ENCODE measurements at places on chromosomes 3 and 15.
A peak's percentile ranks its signal among the peaks of the same experiment; 100 is the strongest.

- DNase-seq: no peak
Measured at GRCh38 chr3:23762759-23763477, 42.8 kb upstream of the UBE2E1 start.

DNA sequence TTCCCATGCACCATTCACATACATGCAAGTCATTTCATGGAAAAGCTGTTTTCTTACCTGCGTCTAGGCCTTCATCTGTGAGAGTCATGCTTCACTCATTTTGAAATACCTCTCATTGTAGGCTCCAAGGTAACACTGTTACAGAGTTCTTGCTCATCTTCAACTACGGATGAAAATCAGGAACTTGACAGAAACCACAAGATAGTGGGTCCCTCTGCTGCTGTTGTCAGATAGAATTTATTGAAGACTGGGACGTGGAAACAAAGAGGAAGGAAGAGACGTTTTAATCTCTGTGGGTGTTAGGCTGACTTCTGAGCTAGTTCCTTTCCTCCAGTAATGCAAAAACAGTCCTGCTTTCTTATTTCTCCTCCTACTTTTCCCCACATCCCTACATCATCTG is at the start of gene P2RY14:
P2RY14 (minus strand) TSS at position 313 of the 400 bp plus-strand sequence. CDS start 64,226 bp downstream, outside the sequence.
- DNase-seq: no peak

- no peak for DNase-seq
Measured at GRCh38 chr3:127450331-127450730, 140.2 kb downstream of the TPRA1 start.

DNA sequence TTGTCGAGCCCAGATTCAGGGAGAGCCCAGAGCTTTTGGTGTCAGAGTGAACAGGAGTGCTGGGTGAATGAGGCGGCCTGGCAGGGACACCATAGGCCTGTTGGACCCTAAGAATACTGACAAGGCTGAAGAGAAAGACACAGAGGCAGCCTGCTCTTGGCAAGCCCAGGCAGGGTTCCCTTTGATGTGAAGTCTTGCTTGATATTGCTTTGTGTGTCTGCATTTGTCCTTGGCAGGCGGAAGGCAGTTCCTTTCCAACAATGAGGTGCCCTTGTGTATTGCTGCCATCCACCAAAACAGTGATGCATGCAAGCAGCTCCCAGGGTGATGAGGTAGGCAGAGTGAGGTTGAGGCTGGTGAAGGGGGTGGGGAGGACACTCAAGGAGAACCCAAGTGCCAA is 152.7 kb upstream of the TSC22D2 start:
- DNase-seq: no peak

- DNase-seq: no peak
Measured at GRCh38 chr15:31169558-31169957, 68.0 kb upstream of the TRPM1 start.

DNA sequence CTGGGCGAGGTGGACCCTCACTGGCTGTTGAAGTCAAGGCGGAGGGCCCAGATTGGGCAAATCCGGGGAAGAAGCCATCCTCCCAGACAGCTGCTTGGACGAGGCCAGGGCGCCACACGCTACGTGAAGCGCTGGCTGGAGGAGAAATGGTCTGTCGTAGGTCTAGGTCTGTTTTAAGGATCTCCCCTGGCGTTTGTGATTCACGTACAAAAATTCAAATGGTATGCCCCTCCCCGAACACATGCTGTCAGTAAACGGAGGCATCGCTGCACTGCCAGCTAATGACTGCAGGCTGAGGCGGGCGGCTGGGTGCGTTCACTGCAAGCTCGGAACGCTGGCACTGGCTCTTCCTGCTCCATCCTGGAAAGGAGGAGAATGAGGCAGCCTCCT is 69.9 kb downstream of the EPHB3 start:
- DNase-seq: no peak

GRCh38 chr3:183360971-183361624 is 67.3 kb downstream of the MCF2L2 start:
- DNase-seq: no peak

DNA sequence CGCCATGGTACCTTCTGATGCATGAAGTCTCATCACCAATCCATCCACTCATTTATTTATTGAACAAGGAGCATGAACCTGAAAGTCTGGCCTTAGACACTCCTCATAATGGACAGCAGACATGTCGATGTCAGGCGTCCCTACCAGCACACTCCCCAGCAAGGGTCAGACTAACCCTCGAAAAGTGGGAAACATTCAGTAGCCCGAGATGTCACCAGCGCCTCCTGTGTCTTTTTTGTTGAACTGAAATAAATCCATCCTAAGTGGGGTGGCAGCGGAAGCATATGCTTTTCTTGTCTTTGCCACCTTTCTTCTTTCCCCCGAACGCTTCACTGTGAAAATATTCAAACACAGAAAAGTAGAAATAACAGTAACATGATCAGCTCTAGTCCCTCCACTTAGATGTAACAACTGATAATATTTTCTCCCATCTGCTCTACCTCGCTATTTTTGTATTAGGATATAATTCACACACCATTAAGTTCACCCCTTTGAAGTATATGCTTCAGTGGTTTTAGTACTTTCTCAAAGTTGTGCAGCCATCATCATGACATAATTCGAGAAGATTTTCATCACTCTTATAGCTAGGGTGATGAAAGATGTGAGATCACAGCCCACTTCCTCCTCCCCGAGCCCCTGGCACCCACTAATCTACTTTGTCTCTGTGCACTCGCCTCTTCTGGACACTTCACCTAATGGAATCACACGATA is 121.6 kb downstream of the ADAMTS17 start:
- no peak for DNase-seq

DNA sequence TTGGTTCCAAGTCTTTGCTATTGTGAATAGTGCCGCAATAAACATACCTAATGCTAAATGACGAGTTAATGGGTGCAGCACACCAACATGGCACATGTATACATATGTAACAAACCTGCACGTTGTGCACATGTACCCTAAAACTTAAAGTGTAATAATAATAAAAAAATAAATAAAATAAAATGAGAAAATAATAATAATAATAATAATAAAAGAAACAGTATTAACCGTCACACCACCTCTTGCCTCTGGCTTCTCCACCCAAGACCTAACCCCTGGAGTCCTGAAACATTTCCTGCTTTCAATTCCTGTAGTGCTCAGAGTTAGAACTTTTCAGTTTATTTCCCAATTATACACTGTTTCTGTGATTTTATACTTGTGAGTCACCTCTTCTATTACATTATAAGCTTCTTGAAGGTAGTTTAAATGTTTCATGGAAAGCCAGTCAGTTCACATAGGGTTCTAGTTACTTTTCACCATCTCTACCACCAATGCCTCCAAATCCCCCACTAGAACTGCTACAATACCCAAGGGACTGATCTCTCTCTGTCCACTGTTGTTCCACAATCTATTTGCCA is 18.4 kb upstream of the GHSR start:
- DNase-seq: no peak

DNA sequence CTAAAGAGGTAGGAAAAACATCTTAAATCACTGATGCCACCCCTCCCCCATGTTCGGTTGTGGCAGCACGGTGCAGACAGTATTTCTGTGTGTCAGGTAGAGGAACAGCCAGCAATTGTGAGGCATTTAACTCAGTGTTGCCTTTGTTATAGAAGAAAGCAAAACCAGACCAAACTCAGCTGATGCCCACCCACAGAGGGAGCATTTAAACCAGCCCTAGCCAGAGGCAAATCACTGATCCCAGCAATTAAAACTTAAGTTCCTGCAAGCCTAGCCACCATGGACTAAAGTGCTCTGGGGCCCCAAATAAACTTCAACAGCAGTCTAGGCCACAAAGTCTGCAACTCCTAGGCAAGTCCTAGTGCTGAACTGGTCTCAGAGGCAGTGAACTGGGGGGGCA is 94.5 kb downstream of the CFAP20DC start:
- no peak for DNase-seq

- DNase-seq: no peak
Measured at GRCh38 chr3:169781209-169781855, 8.1 kb downstream of the MYNN start.

DNA sequence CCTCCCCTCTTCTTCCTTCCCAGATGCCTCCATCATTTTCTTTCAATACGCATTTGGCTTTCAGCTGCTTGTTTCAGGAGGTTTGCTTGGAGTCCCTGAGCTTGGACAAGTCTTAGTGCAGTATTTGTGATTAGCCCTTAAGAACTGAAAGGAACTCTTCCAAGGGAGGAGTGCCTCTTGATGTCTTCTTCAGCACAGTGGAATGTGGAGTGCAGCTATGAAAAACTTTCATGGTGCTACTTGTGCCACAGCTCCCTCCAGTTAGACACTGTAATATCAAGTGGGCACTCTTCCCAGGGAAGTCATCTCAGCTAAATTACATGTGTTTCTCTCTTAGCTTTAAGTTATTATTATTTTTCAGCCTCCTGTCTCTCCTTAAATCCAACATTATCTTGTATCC is 173.1 kb downstream of the NECTIN3 start:
- DNase-seq: no peak

DNA sequence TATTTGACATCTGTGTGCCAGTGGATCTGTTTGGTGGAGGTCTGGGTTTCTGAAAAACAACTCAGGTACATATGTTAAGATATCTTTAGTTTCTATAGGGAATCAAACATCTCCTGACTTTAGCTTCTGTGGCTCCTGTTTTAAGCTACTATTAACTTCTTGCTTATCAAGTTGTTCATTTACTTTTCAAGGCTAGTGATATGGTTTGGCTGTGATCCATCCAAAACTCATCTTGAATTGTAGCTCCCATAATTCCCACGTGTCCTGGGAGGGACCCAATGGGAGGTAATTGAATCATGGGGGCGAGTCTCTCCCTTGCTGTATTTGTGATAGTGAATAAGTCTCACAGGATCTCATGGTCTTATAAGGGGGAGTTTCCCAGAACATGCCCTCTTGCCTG is 41.4 kb downstream of the ZNF860 start:
- DNase-seq: no peak

GRCh38 chr15:39340903-39341645 is 239.8 kb upstream of the THBS1 start:
- no peak for DNase-seq

GRCh38 chr3:158819282-158819681 is 17.4 kb downstream of the MFSD1 start:
- no peak for DNase-seq

DNA sequence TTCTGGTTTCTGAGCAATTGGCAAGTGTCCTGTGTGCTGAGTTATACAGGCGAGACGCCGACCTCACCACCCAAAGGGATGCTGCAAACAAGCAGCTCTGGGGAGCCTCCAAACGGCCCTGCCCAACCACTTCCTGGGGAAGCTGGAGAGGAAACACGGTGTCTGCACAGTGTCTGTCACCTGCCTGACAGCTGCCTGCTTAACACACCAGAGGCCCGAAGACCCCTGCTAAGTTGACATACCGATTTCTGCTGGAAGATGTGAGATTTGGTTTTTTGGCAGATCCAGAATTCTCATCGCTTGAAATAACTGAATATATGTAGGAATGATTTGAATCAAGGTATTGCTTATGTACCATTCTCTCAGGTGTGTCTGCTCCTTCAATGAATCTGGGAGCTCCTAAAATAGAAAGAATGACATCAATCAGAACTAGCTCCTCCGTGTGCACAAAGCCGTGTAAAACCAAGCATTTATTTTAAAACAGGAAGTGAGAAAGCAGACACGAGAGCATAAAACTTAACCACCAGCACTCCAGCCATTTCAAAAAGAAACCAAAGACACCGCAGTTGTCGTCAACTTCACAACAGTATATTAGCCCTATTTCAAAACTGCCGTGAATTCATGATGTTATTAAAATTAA is 27.2 kb downstream of the LRRC2 start:
- DNase-seq: peak; percentile 84

DNA sequence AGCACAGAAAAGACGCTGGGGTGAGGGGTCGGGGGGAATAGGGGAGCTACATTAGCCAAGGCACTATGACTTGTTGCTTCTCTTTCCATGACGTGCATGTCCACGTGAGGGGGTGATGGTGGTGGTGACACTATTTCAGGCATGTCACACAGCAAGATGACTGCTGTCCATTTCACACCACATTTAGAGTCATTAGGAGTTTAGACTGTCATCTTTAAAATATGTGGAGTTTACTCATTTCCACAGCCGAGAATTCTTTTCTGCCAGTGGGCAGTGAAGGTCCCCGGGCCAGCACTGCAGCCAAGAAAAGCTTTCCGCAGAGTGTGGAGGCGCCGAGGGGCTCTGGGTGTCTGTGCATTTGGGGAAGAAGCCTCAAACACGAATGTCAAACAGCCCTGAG is 954 bp upstream of the DGKG start:
- no peak for DNase-seq

- DNase-seq: no peak
Measured at GRCh38 chr3:148625991-148626390, 71.7 kb upstream of the AGTR1 start.

- DNase-seq: no peak
Measured at GRCh38 chr15:100889385-100890050, 9.9 kb downstream of the ALDH1A3 start.

GRCh38 chr15:57223887-57224286 is 152.4 kb upstream of the CGNL1 start:
- no peak for DNase-seq

GRCh38 chr3:38585791-38586420 is 63.6 kb downstream of the SCN5A start:
- DNase-seq: no peak

- no peak for DNase-seq
Measured at GRCh38 chr15:94174399-94174802, 57.0 kb upstream of the MCTP2 start.

DNA sequence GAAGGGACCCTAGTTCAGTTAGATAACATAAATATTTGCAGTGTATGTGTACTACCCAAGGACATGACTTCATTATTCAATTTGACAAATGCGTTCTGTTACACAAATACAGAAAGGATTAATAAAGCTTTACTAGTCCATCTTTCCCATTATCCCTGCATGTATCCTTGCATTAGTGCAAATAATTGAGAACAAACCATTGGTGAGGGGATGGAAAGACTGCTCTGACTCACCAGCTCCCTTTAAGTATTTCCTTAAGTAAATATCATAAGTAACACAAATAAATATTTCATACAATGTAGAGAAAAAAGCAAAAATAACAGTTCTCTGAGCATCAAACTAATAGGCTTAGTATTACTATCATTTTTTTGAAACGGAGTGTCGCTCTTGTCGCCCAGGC is 1.9 kb upstream of the GPD1L start:
- DNase-seq: no peak

DNA sequence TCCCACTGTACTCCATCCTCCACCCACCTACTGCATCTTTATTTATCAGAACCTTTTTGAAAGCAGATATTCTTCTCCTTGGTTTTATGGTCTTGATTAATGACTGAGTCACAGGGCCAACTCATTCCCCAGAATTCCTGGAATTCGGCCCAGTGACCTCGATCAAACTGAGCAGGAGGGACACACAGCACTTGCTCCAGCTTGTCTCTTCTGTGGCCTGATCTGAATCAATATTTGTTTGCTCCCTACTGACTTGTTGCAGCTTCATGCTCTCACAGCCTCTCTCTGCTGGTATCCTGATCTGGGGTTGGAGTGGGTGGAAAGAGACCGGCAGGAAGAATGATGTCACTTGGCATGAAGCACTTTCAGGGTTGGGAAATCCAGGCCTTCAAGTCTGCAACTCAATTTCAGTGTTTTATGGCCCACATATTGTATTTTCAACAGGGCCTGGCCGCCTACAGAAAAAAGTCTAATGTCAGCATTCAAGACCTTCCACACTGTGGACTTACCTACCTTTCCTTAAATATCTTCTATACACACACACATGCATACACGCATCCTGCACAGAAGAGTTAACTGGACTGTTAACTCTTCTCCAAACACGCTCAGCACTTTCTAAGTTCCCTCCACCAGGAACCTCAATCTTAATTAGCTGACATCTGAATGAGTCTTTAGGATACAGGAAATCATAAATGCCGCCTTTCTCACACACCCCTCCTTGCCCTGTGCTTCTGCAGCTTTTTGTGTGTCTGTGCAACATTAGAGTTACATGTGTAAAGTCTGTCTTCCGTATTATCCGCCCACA is 4.6 kb downstream of the ANXA2 start:
- DNase-seq: no peak

GRCh38 chr3:126968391-126969390 is 14.2 kb upstream of the PLXNA1 start:
- no peak for DNase-seq

All from effector memory CD8-positive, alpha-beta T cell (primary cell).